ENCODE measurements at places on chromosomes 12 and 14.

DNA sequence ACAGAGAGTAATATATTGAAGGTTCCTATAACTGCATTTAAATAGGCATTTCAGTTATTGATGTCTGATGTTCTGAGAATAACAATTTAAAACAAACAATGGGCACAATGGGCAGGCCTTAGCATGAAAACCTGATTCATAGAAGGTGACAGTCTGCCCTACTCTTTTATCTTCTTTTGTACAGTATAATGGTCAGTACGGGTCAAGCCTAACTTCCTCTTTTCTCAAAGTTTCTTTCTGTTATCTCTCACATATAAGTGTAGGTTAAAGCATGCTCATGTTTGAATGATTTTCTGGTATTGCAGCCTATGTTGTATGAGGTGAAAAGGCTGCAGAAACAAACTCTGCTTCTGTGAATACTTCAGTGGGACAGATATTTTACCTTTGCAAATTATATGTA is 14.2 kb downstream of the FKBP3 start:
- no peak for DNase-seq

DNA sequence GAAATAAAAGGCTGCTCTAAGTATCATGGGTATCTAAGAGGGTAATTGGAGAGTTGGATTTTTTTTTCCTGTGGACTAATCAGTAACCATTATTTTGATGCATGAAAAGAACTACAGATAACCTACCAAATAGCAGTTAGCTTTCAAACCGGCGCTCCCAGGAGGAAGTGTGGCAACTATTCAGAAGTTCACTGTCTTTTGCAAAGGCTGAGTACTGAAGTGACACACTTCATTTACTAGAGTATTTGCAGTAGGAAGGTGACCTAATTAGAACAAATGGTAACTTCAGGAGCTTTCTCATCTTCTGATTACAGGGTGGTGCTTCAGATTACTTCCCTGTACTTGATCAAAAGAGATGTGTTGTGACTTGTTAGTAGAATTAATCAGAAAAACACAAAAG is 87.7 kb downstream of the PELI2 start:
- no peak for DNase-seq

DNA sequence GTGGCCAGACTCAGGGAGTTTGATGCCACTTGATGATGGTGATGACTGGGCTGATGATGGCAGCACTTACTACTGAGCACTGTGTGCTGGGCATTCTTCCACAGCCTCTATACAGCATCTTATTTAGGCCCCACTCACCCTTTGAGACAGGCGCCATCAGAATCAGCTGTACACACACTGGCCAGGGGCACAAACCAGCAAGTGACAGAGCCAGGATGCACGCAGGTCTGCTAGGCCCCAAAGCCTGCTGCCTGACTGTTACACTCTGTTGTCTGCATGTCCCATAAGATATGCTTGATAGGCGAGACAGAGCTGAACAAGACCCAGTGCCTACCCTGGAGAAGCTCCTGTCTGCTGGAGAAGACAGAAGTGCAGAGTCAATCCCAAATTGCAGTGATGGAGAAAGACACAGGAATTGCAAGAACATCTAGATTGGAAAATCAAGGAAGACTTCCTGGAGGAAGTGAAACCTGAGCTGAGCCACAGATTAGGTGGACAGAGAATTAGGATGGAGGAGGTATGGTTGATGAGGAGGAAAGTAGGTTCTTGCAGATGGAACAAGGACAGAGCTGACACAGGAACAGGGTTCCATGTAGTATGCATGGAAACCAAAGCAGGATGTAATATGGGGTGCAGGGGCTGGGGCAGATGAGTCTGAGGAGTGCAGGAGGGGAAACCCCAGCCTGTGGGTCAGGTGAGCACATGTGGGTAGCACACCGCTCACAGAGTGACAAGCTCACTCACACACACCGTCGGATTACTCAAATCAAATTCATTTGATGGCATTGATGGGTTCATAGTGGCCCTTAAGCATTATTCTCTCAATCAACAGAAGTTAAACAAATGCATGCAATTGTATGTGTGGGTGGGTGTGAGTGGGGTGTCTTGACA is 117.3 kb downstream of the BEGAIN start:
- DNase-seq = no peak

- DNase-seq = no peak
Observed at GRCh38 chr14:60658909-60659585, 9.8 kb upstream of the SIX1 start.

DNA sequence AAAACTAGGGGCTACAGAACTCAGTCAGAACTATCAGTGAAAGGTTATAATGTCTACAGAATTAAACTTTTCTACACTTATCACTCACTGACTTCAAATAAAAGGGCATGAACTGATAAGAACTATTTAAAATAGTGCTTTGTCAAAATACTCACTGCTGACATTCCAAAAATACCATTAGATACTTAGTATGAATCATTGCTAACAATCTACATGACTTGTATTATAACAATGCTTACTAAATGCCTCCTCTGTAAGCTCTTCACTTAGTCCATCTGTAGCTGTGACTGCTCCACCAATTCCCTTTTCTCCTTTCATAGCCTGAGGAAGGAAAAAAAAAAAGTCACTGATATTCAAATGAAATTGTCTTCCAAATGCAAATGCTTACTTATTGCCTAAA is 17.0 kb downstream of the NFYB start:
- DNase-seq = no peak

- no peak for DNase-seq
Observed at GRCh38 chr12:114272605-114273004, 133.3 kb downstream of the TBX5 start.

DNA sequence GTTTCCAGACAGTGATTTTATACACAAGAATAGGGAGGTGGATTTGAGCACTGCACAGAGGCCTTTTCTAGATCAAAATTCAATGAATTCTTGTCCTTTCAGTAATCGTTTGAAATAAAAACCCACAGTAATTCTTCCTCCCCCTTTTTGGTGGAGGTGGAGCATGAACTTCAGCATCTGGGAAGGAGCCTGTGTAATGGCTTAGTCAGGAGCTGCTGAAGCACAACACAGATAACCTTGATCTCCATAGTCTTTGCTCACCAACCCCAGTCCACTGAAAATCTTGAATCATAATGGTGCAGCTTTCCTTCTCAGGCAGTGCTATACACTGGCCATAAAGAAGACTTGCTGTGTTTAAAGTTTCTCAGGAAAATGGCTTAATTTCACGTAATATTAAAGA is 6.4 kb upstream of the TBPL2 start:
- no peak for DNase-seq

DNA sequence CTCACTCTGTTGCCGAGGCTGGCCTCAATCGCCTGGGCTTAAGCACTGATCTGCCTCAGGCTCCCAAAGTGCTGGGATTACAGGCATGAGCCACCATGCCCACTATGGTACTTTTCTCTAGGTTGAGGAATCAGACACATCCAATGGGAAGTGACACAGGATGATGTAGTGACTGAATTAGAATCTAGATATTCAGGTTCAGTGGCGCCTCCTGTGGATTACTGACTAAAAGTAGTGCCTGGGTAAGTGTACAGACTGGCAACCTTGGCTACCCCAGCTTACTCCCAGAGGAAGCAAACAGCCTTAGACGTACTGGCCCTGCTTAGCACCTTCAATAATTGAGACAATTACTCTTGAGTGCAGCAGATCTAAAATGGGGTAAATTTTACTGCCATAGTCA is 22.8 kb downstream of the GALNT8 start:
- no peak for DNase-seq

DNA sequence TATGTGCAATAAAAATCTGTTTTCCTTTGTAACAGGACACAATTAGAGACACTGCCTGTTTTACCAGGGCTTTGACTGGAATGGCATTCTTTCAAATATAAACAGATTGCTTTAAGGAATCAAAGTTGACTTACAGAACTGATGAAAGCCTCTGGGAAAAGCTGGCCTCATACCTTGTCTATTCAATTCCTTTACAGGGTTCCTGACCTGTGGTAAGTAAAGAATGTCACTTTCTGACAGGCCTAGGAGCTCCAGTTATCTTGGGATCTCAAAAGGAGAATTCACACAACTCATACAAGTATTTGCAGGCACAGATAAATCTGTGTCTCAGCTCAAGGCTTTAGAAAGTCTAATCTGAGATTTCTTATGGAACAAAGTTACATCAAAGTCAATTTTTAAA is 88.4 kb downstream of the BCAT1 start:
- no peak for DNase-seq
